Activated naive CD8-positive, alpha-beta T cell treated with anti-CD3 and anti-CD28 coated beads, Interleukin-2, amount 50 U/mL, for 16 hours (primary cell): ENCODE measurements at places on chromosomes 12 and 14.

DNA sequence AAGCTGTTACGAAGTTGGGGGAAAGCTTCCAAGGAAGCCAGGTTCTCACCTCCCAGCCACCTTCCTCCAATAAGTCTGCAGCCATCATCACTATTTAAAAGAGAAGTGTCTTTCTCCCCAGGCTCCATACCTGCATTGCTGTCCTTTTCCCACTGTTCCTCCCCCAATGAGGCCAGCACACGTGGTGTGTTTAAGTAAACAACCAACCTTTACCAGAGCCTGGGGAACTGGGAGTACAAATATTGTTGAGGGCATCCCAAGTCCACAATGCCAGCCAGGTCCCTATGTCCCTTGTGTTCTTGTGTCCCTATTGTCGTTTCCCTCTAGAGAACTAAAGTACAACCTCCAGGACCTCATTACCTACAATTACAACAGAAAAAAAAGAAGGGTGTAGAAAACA is 49.2 kb upstream of the PNMA1 start:
- DNase-seq: no peak

GRCh38 chr12:63826006-63826585 is 18.4 kb upstream of the SRGAP1 start:
- DNase-seq: no peak

DNA sequence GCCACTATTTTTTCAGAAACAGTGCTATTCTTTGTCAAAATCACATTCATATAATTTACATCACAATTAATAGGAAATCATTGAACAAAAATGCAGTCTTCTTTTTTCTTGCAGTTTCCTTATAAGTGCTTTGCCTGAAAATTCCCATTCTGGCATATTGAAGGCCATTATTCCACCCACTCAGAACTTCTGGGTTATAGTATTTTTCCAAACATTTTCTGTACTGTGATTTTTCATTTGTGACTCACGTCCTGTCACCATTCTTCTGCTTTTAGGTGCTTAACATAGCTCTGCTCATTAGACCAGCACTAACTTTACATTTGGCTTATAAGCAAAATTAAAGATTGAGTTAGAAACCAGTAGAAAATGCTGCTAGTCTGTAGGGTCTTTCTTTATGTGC is 241.0 kb upstream of the NPAS3 start:
- no peak for DNase-seq

GRCh38 chr12:81176796-81177195 is 98.9 kb downstream of the ACSS3 start:
- DNase-seq: no peak

DNA sequence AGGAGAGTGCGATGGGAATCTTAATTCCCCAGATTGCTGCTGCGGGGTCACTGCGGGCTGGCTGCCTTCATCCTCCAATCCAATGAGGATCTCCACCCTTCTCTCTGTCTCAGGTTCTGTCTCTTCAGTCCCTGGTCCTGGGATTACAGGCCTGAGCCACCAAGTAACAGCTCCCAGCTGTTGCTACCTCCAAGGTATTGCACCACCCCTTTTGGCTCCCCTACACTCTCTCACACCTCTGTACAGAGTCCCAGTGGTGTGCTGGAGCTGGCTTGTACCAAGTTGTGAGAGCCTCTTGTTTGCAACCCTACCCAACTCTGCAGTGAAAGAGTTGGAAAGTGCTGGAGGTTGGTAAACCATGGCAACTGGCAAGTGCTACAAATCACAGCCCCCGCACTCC is 10.0 kb upstream of the RILPL1 start:
- no peak for DNase-seq

GRCh38 chr14:31977001-31977556 is 100.0 kb upstream of the ARHGAP5 start:
- DNase-seq: no peak
